ELF-1 (cell line): ENCODE measurements at places on chromosomes 11 and 22.

DNA sequence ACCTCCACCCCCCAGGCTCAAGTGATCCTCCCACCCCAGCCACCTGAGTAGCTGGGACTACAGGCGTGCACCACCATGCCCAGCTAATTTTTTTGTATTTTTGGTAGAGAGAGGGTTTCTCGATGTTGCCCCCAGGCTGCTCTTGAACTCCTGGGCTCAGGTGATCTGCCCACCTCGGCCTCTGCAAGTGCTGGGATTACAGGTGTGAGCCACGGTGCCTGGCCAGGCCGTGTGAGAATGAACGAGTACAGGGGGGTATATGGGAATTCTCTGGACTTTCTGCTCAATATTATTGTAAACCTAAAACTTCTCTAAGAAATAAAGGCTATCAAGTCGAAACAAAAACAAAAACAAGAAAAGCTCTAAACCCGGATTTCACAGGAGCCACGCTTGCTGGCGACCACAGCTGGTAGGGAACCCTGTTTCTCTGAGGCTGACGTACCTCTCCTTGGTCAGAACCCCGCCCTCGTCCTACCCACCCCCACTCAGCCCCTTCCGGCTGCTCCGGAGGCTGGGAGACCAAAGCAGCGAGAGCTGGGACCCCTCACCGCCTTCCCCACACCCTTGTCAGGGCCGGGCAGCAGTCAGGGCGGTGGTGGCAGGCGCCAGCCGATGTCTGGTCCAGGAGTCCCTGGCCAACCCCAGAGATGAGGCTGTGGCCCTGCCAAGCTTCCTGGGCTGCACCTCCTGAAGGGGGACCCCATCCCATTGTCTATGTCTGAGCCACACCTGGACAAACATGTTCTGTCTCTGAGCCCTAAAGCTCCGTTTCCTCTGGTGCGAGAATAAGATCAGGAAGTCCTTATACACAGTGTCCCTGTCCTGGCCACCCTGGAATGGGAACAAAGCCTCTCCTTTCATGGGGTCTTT, 52.1 kb downstream of the LINC01488 start:
- DNase-seq, result no peak

- DNase-seq, result no peak
Measured at GRCh38 chr11:108170184-108170583, 48.8 kb downstream of the ACAT1 start.

GRCh38 chr11:23563591-23563990, 703.3 kb upstream of the CCDC179 start:
- no peak for DNase-seq

GRCh38 chr11:43924112-43924855, 18.2 kb upstream of the C11orf96 start:
- peak; percentile 85 for DNase-seq

GRCh38 chr11:128207861-128208321, 379.5 kb downstream of the ETS1 start:
- DNase-seq, result no peak

- no peak for DNase-seq
Measured at GRCh38 chr22:30321461-30321860, 5.3 kb downstream of the TBC1D10A start.

- no peak for DNase-seq
Measured at GRCh38 chr11:46616551-46617133, 385 bp downstream of the HARBI1 start.

GRCh38 chr22:40328546-40329456, 17.5 kb upstream of the ADSL start:
- no peak for DNase-seq

DNA sequence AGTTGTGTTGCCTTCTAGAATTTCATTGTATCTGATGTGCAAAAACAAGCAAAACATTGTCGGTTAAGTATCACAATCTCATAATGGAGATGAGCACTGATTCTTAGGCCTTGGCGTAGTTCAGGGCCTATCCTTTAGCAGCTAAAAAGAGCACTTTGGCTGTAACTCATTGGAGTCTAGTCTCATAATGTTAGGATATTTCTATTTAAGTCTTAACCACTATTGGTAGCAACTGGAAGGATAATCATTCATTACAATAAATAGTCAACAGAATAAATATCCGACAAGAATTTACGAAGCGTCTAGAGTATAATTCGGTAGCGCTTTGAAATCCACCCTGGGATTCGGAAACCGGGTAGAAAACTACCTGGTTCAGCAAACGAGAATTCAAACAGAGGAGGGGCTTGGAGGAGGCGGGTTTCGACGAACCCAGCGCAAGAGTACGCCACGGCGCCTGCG, 461 bp upstream of the EED start:
- peak; percentile 92 for DNase-seq
